ENCODE measurements at places on chromosomes 7 and 10.

GRCh38 chr10:25604591-25604990 is 329.4 kb upstream of the MYO3A start:
- no peak overlapping the region for H3K4me3 ChIP-seq
- no peaks in the 10 kb centered on the region for H3K36me3 ChIP-seq
- DNase-seq = no peak
- no peaks in the 10 kb centered on the region for H3K4me1 ChIP-seq
- H3K27ac ChIP-seq = no peak overlapping the region

- no peaks in the 10 kb centered on the region for H3K27me3 ChIP-seq
- no peak overlapping the region for H3K4me3 ChIP-seq
- no peak for DNase-seq
- H3K4me1 ChIP-seq = peaks cover under 1% of the 10 kb centered on the region
- H3K27ac ChIP-seq = no peak overlapping the region
Observed at GRCh38 chr10:33211106-33211878, 123.2 kb downstream of the NRP1 start.

DNA sequence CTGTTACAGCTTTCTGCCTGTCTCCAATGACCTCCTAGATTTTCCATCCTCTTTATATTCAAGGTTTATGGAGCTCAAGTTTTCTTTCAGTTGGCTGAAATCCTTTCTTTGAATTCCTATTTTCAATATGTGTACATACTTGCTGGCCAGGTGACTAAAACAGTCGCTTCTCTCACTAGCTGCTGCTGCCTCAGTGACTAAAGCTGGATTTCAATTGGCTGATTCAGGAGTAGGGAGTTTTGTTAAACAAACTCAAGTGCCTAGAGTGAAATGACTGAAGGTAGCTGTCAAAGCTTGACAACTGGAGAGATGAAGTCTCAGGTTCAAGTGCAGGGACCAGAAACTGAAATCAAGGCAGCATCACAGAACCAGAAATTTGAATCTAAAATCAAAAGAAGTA is 6.7 kb upstream of the POLR1F start:
- no peak overlapping the region for H3K27ac ChIP-seq
- no peak overlapping the region for H3K4me3 ChIP-seq
- H3K36me3 ChIP-seq = no peaks in the 10 kb centered on the region

DNA sequence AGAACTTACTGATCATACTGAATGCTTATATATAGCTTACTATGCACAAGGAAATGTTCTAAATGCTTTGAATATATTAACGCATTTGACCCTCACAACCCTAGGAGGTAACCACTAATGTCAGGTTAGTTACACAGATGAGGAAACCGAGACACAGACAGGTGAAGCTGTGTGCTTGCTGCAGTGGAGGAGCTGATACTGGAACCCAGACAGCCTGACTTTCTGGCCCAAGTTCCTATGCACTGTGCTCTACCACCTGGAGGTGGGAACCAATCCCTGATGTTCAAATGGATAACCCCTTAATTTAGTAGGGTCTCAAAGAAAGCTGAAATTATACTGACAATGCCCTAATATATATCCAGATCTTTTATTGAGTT is 119.6 kb downstream of the SORBS1 start:
- no peak for DNase-seq
- peaks cover 20% of the 10 kb centered on the region for H3K4me1 ChIP-seq
- no peaks in the 10 kb centered on the region for H3K36me3 ChIP-seq

DNA sequence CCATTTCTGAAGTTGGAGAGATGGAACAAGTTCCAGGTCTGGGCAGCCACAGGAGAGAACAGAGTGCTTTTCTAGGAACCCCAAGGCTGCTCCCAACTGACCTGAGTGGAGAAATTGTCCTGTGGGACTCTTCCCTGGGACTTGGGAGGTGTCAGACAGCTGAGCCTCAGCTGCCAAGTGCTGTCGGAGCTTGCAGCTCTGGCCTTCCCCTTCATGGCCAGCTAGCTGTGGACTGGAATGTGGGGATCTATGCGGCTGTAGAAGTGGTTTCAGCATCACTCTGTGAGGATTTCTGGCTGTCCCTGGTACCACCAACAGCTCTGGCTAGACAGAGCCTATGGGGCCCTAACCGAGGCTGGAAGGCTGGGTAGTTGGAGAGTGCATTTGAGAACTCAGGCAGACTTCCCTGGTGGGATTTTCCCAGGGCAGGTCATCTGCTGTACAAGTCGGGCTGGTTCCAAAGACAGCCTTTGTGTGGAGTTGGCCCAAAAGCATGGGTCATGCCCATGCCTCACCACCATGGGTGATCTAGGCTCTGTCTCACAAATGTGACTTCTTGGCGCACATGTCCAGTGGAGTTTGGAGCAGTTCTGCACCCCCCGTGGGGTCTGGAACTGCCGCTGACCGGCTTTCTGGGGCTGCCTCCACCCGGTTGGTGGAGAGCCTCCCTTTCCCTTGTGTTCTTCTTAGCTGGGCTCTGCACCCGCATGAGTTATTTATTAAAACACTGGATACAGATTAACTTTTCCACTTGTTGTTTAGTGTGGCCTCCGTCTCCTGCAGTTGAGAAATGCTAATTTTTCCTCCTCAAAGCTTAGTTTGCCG is 10.9 kb downstream of the SUFU start:
- no peak overlapping the region for H3K4me3 ChIP-seq
- H3K27me3 ChIP-seq = no peaks in the 10 kb centered on the region
- H3K36me3 ChIP-seq = peaks cover 8% of the 10 kb centered on the region
- H3K4me1 ChIP-seq = no peaks in the 10 kb centered on the region
- no peak for DNase-seq

GRCh38 chr7:122416336-122416735 is 111.8 kb upstream of the FEZF1 start:
- no peak for DNase-seq
- H3K27me3 ChIP-seq = no peaks in the 10 kb centered on the region
- no peak overlapping the region for H3K4me3 ChIP-seq
- H3K36me3 ChIP-seq = no peaks in the 10 kb centered on the region

- DNase-seq = no peak
- H3K27me3 ChIP-seq = no peaks in the 10 kb centered on the region
- no peak overlapping the region for H3K27ac ChIP-seq
- H3K36me3 ChIP-seq = no peaks in the 10 kb centered on the region
Observed at GRCh38 chr7:17109020-17109419, 189.4 kb upstream of the AHR start.

GRCh38 chr10:13115832-13116803 is 16.2 kb downstream of the OPTN start:
- peaks cover 39% of the 10 kb centered on the region for H3K36me3 ChIP-seq
- no peaks in the 10 kb centered on the region for H3K27me3 ChIP-seq
- no peak overlapping the region for H3K4me3 ChIP-seq
- DNase-seq = no peak
- no peak overlapping the region for H3K27ac ChIP-seq

GRCh38 chr10:36280890-36281499 is 638.9 kb upstream of the FZD8 start:
- H3K4me3 ChIP-seq = no peak overlapping the region
- H3K4me1 ChIP-seq = no peaks in the 10 kb centered on the region
- no peak overlapping the region for H3K27ac ChIP-seq
- no peaks in the 10 kb centered on the region for H3K36me3 ChIP-seq
- no peaks in the 10 kb centered on the region for H3K27me3 ChIP-seq

DNA sequence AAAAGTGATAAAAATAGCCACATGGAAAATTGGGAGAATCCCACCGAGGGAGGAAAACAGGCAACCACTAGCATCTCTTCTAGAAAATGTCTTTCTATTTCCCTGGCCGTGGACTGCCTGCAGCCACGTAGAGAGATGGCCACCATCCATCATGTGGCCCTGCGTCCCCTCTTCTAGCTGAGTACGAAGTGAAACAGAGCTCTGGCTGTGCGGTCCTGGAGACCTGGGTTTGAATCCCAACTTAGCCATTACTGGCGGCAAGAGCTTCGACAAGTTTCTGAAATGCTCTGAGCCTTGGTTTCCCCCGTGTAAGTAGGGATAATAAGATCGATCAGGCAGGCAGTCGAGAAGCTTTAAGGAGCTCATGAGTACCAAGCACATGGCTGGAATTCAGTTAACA is 32.9 kb downstream of the ZCCHC24 start:
- no peak for DNase-seq
- H3K4me1 ChIP-seq = no peaks in the 10 kb centered on the region
- no peak overlapping the region for H3K4me3 ChIP-seq
- no peaks in the 10 kb centered on the region for H3K27me3 ChIP-seq
- H3K36me3 ChIP-seq = no peaks in the 10 kb centered on the region

- H3K36me3 ChIP-seq = no peaks in the 10 kb centered on the region
- no peak overlapping the region for H3K27ac ChIP-seq
Observed at GRCh38 chr7:144452064-144452463, 48.6 kb upstream of the NOBOX start.

DNA sequence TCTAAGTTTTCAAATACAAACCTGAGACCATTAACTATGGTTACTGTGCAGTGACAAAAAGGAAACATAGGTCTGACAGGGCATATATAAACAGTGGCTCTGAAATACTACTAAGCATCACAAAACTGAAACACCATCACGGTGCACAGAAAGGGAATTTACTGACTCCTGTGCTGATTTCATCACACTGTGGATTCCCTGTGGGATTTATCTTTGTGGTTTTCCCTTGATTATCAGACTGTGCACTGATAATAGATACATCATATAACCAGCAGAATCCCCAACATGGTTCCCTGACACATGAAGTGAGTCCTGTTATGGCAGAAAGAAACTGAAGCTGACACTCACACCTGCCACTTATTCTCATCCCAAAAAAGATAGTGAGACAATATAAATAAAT is 676.3 kb upstream of the KCND2 start:
- no peaks in the 10 kb centered on the region for H3K27me3 ChIP-seq
- no peak overlapping the region for H3K27ac ChIP-seq
- no peak for DNase-seq
- H3K4me1 ChIP-seq = no peaks in the 10 kb centered on the region

- H3K4me3 ChIP-seq = no peak overlapping the region
- no peaks in the 10 kb centered on the region for H3K36me3 ChIP-seq
- H3K27me3 ChIP-seq = no peaks in the 10 kb centered on the region
- DNase-seq = no peak
- H3K27ac ChIP-seq = no peak overlapping the region
Observed at GRCh38 chr7:12490107-12490688, 80.3 kb upstream of the SCIN start.

DNA sequence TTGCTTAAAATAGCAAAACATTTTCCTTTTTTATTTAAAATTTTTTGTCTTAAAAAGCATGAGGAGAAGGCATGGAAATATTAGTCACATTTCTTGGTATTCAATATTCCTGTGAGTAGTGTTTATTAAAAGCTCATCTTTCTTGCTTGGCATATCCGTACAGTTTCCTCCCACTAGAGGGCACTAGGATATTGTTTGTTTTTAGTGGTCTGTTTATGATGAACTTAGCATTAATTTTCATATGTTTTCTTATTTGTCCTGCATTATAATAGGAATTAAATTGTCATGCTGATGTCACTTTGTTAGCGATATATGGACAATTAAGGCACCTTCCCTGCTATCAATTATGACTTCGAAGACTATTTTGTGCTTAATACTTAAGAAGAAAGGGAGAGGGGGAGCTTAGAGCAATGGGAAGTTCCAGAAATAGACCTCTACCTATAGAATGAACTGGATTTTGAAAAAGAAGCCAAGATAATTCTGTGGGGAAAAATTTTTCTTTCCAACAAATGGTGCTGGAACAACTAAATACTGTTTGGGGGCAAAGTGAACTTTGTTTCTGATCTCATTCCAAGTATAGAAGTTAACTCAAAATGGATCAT is 91.0 kb upstream of the STRIP2 start:
- H3K4me1 ChIP-seq = peaks cover 3% of the 10 kb centered on the region
- H3K4me3 ChIP-seq = no peak overlapping the region
- DNase-seq = no peak
- no peaks in the 10 kb centered on the region for H3K27me3 ChIP-seq

DNA sequence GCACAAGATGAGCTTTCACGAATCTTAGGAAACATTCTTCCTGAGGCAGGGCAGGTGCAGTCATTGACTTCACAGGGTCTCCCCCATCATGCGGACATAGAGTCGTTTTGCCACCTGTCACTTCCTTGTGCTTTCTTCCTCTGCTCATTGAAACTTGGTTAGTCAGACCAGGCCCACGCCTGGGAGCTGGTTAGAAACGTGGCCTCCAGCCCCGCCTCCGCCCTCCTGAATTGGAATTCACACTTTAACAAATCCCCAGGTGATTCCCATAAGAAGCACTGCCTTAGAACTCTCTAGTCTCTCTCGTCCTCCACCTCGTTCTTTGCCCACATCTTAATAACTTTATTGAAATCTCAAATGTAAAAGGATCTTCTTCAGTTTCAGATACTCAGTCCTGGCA is 265.5 kb upstream of the FZD8 start:
- H3K4me3 ChIP-seq = no peak overlapping the region
- H3K4me1 ChIP-seq = peaks cover 37% of the 10 kb centered on the region
- no peaks in the 10 kb centered on the region for H3K36me3 ChIP-seq
- no peak overlapping the region for H3K27ac ChIP-seq
- DNase-seq = no peak
- H3K27me3 ChIP-seq = no peaks in the 10 kb centered on the region

- no peak for DNase-seq
- no peaks in the 10 kb centered on the region for H3K27me3 ChIP-seq
- H3K27ac ChIP-seq = no peak overlapping the region
- no peaks in the 10 kb centered on the region for H3K36me3 ChIP-seq
- H3K4me3 ChIP-seq = no peak overlapping the region
Observed at GRCh38 chr7:90775383-90775965, 179.4 kb downstream of the CDK14 start.

- H3K4me3 ChIP-seq = no peak overlapping the region
- H3K27ac ChIP-seq = no peak overlapping the region
- no peaks in the 10 kb centered on the region for H3K4me1 ChIP-seq
- DNase-seq = no peak
- H3K27me3 ChIP-seq = no peaks in the 10 kb centered on the region
Observed at GRCh38 chr10:84565881-84566582, 237.6 kb downstream of the CCSER2 start.

DNA sequence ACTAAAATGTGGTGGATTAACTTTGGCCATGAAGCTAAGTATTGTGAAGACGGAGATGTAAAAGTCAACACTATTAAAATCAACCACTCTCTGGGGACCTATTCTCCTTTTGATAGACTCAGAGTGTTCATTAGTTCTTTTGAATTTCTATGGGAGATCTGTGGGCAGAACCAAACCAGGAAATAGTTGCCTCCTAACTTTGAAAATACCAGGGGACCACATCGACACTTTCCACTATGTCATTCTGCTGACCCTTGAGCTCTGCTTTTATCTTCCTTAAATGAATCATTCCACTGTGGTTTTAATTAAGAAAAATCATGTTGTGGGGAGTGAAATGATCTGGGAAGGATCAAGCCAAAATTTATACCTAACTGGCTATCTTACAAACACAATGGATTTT is 960.5 kb downstream of the GATA3 start:
- DNase-seq = no peak
- H3K27ac ChIP-seq = no peak overlapping the region

Data from keratinocyte (primary cell).